B cell (primary cell): ENCODE measurements at places on chromosomes 7 and 10.

- no peak for DNase-seq
Observed at GRCh38 chr10:76375761-76376160, 944.3 kb downstream of the LRMDA start.

DNA sequence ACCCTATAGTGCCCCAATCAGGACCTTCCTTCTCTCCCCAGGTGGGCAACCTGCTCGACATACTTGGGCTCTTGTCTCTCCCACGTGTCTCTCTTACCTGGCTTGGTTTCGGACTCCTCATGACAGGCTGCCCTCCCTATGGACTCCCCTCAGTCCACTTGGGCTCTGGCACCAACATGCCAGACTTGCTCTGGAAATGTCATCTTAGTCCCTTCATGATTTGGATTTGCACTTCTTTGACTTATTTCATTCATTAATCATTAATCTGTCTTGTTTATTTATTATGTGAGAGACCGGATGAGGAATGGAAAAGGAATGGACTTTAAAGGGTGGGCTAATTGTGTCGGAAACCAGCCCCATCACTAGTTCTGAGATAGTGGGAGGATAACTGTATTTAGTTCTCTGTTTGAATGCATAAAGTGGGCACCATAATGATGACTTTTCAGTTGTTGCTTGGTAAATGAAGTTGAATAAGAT, 108.0 kb downstream of the SND1 start:
- no peak for DNase-seq

- DNase-seq = no peak
Observed at GRCh38 chr7:2373124-2373556, 18.5 kb downstream of the EIF3B start.

GRCh38 chr10:75466886-75467285, 35.5 kb downstream of the LRMDA start:
- DNase-seq = no peak

- no peak for DNase-seq
Observed at GRCh38 chr7:26512737-26513136, 221.1 kb downstream of the SNX10 start.
